ENCODE measurements at places on chromosomes 6 and 20.

GRCh38 chr6:110357664-110358552, at the start of gene METTL24:
Gene METTL24 (minus strand): TSS chr6:110358349. CDS start chr6:110358272, 77 bp downstream.
- no peak for DNase-seq

DNA sequence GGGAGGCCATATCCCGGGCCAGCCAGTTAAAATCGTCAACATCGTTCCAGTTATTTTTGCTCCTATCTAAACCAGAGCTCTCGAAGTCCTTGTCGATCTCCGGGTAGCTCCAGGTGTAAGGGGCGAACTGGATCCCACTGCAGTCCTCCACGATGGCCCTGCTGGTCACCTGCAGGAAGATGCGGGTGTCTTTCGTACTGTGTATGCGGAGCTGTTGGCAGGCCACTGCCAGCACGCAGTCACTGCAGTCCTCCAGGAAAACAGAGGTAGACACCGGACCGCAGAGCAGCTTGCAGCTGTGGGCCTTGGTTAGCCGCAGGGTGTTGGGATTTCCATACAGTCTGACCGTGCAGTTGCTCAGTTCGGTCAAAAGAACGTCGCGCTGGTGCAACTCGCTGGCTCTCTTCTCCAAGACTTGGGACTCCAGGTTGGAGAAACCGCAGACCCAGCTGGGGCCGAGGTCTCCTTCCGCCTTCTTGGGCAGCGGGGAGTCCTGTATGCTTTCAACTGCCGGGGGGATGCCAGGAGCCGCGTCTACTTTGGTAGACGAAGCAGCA, 742 bp downstream of the TBCC start:
- peak; percentile 52 for DNase-seq

- peak; percentile 60 for DNase-seq
These were observed 308.1 kb downstream of the FOXC1 start for GRCh38 chr6:1917626-1918371.

GRCh38 chr6:105601541-105602236, 198.8 kb upstream of the PREP start:
- peak; percentile 93 for DNase-seq

DNA sequence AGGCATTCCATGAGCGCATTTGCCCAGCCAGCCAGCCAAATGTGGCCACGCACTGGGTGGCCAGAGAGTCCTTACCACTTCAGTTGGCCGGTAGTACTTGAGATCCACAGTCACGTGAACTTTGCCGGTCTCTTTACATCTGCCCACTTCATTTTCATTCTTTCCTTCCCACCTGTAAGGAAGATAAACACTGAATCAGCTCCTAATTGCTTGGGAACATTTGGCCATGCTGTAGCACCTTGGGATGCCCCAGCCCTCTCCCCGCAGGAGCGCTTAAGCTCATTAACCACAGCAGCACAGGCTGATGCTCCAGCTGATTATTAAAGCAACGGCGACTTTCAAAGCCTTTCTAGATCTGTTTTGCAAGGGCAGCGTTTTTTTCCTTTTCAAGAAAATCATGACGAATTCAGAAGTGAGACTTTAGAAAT, 116.6 kb downstream of the FOXC1 start:
- no peak for DNase-seq

- no peak for DNase-seq
These were observed 101.7 kb upstream of the IYD start for GRCh38 chr6:150266963-150267685.

DNA sequence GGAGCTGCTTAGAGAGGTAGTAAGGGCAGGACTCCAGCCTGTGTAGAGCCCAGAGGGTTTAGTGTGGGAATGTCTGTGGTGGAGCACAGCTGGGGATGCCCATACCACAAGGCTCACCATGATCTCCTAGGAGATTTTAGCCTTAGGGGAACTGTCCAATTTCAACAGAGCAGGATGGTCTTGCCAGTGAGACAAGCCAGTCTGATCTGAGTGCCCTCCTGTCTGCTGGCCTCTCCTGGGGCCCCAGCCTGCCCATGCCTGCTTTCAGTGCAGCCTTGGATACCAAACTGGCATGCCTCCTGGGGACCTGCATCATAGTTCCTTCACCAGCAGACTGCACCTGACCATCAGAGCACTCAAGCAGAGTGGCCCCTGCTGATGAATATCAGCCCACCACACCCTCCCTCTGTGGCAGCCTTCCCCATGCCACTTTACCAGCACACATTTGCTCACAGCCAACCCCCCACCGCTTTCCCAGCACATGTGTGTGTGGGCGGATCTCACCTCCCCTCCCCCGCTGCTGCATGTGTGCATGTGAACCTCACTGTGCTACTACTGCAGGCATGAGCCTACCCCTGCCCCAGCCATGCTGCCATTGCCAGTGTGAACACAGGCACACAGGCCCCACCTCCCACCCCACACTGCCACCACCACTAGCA, 7.9 kb upstream of the TREM1 start:
- no peak for DNase-seq

Measured in activated CD4-positive, alpha-beta T cell treated with anti-CD3 and anti-CD28 coated beads, Interleukin-2, amount 50 U/mL, for 16 hours (primary cell).